ENCODE measurements at places on chromosomes 7 and 10. TPM values are rescaled to one million over a fixed set of nuclear protein-coding genes. Genes with fewer than 3 reads are reported as not detected.

The SORBS1 gene
- total RNA-seq = 0.68 TPM

The SMO gene
- total RNA-seq = 11.8 TPM

The GPR26 gene
- not detected for total RNA-seq

The FGFR2 gene
- 0.19 TPM for total RNA-seq

The COL13A1 gene
- total RNA-seq = 0.31 TPM

The NOC3L gene
- total RNA-seq = 26.3 TPM

The HTR7 gene
- 0.17 TPM for total RNA-seq

The CAV2 gene
- 209 TPM for total RNA-seq

The OGDHL gene
- 0.46 TPM for total RNA-seq

The OR13A1 gene
- not detected for total RNA-seq

The PTPRN2 gene
- 0.69 TPM for total RNA-seq

The RAB18 gene
- 87.1 TPM for total RNA-seq

The CFAP46 gene
- total RNA-seq = 1.2 TPM

The GRM3 gene
- not detected for total RNA-seq

The PRSS37 gene
- not detected for total RNA-seq

The CUBN gene
- 0.06 TPM for total RNA-seq

The ZP3 gene
- total RNA-seq = 19.7 TPM

The HOXA3 gene
- total RNA-seq = 4.7 TPM

The CWF19L1 gene
- total RNA-seq = 24.1 TPM

The MYO1G gene
- total RNA-seq = 0.27 TPM

The RET gene
- total RNA-seq = 0.56 TPM

The LIPN gene
- not detected for total RNA-seq

The NPC1L1 gene
- total RNA-seq = 0.06 TPM

The SPDYE9 gene
- total RNA-seq = not detected

The GIMAP6 gene
- total RNA-seq = not detected

The PLEKHA8 gene
- total RNA-seq = 5.4 TPM

The MMP21 gene
- total RNA-seq = 0.03 TPM
